ENCODE measurements at places on chromosomes 12 and 14. TPM values are rescaled to one million over a fixed set of nuclear protein-coding genes. Genes with fewer than 3 reads are reported as not detected.

DNA sequence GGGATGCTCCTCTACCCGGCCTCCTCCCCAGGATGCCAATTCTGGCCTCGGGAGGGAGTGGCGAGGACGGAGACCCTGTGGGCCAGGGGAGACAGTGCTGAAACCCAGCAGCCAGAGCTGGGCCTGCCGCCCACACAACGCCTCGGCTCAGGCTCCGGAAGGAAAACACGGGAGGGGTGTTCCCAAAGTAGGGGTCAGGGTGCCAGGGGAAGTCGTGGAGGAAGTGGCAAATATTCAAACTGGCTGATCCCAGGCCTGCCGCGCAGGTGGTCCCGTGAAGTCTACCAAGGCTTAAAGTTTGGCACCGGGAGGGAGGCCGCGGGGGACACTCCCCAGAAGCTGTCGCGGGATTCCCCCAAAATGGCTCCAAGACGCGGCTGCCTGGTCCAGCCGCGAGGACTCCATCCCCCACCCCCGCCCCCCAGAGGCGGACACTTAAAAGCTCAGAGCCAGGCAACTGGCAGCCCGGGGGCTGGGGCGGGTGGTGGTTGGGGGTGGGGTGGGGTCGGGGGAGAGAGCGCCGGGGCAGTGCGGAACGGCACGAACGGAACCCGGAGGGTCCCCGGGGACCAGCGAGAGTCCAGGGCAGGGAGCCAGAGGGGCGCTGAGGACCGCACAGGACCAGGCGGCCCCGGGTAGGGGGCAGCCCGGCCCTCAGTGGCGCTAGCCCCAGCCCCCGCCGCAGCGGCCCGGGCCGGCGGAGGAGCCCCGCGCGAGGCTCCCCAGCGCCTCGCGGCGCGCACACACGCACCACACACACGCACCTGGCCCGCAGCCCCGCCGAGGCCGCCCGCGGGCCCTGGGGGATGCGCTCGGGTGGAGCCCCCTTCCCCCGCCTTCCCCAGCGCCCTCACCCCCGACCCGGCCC is 20.0 kb downstream of the BEGAIN start:
- peaks cover 35% of the 10 kb centered on the region for H3K27me3 ChIP-seq
- DNase-seq = no peak
- peak overlapping the region; percentile 56 for H3K4me3 ChIP-seq
- H3K36me3 ChIP-seq = no peaks in the 10 kb centered on the region

MFAP5 gene
- polyA plus RNA-seq = 679 TPM

GRCh38 chr12:24993793-24994192 is 44.9 kb upstream of the BCAT1 start:
- DNase-seq = no peak
- H3K4me3 ChIP-seq = no peak overlapping the region
- H3K4me1 ChIP-seq = peaks cover 16% of the 10 kb centered on the region
- H3K27ac ChIP-seq = no peak overlapping the region

MYH6 gene
- polyA plus RNA-seq = 0.80 TPM

MIPOL1 gene
- polyA plus RNA-seq = 5.7 TPM
